ENCODE measurements at places on chromosomes 5 and 9.

- DNase-seq, result no peak
Measured at GRCh38 chr9:113638897-113639296, 175.4 kb downstream of the RGS3 start.

- DNase-seq, result no peak
Measured at GRCh38 chr5:112710896-112711295, 26.8 kb upstream of the APC start.

- DNase-seq, result no peak
Measured at GRCh38 chr5:98749046-98749445, 24.4 kb upstream of the RGMB start.

GRCh38 chr5:137497396-137498290 lies 1.5 kb downstream of the SPOCK1 start:
- no peak for DNase-seq

- DNase-seq, result no peak
Measured at GRCh38 chr5:66769839-66770617, 173.8 kb downstream of the MAST4 start.

- no peak for DNase-seq
Measured at GRCh38 chr5:68345171-68345570, 129.6 kb downstream of the PIK3R1 start.

GRCh38 chr5:158451203-158451992 lies 592.5 kb upstream of the CLINT1 start:
- DNase-seq, result no peak

GRCh38 chr5:171520300-171521174 lies 101.1 kb downstream of the FGF18 start:
- no peak for DNase-seq

GRCh38 chr5:96503501-96504236 lies 70.6 kb upstream of the PCSK1 start:
- no peak for DNase-seq

- no peak for DNase-seq
Measured at GRCh38 chr5:149961186-149961685, 678 bp downstream of the SLC26A2 start.

DNA sequence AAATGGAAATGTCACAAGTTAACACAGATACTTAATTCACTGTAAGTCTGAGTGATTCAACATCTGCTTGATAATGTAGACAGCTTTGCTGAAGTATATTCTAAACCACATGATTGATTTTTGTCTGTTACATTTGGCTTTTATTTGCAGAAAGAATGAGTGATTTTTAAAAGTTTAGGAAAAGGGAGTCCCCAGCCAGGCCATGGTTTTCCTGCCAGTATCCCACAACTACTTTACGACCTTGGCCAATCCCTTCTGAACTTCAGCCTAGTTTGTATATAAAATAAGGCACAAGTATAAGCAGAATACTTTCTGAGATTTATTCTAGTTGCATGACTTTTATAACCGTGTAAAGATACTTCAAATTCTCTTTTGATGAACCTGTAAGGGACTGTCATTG lies 27.1 kb downstream of the WDR36 start:
- no peak for DNase-seq

DNA sequence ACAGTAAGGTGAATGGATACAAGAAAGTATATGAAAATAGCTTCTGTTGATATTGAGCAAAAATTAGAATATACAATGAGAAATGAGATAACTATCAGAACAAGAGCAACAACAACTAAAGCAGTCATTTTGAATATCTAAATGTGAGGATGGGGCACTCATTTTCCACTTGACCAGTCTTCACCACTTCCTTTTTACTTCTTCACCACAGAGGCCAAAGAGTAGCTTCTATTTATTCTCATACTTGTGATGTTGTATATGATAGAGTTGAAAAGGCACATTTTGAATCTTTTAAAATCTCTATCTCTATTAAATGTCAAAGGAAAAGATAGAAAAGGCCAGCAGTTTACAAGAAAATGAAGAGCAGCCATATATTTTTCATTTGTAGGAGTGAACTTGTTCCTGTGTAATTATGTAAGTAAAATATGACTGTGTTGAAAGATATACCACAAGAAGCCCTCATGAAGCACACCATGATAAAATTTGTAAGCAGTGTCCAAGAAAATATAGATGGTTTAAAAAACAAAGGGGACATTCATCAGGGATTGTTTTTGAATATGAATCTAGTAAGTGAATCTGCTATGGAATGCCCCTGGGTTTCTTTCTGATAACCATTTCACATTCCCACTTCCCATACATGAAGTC lies 39.2 kb downstream of the ADAMTS19 start:
- no peak for DNase-seq

- no peak for DNase-seq
Measured at GRCh38 chr5:8615142-8615858, 746.4 kb downstream of the MTRR start.

- no peak for DNase-seq
Measured at GRCh38 chr5:107743373-107744000, 72.8 kb upstream of the EFNA5 start.

DNA sequence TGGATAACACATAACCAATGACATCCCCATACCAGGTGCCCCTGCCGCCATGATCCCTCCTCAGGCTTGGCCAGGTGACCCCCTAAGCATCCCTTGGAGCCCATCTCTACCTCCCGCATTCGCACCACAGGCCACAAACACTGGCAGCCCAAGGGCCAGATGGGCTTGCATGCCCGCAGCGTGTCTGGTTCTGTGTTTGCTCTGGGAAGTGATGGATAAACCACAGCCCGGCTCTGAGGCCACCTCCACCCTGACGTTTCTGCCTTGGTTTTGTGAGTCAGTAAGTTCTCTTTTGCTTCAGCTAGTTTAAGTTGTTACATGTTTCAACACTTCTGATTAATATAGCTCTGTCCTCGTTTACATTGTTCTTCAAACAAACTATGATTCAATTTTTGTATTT lies 172.4 kb upstream of the PHYKPL start:
- DNase-seq, result no peak

GRCh38 chr5:82544004-82544403 lies 265.9 kb upstream of the RPS23 start:
- no peak for DNase-seq

- no peak for DNase-seq
Measured at GRCh38 chr9:21744320-21744719, 58.1 kb upstream of the MTAP start.

GRCh38 chr5:150347003-150347402 lies 10.5 kb upstream of the TCOF1 start:
- DNase-seq, result no peak

DNA sequence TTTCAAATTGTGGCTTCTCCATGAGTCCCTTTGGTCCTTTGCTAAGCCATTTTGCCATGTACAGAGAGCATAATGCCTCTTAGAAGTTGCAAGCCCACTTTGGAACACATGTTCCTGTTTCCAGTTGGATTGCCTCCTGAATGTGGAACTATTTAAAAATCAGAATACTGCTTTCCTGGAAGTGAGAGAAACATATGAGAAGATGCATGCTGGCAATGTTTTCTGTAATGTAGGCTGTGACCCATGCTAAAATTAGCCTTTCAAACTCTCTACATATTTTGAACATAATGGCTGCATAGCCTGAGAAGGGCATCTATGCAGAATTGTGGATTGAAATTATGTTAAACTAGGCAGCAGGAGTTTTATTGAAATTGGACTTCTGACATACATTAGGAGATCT lies 175.5 kb upstream of the PAPPA start:
- no peak for DNase-seq

GRCh38 chr9:70142101-70142500 lies 98.5 kb downstream of the MAMDC2 start:
- no peak for DNase-seq

GRCh38 chr9:27518809-27519208 lies 5.3 kb upstream of the IFNK start:
- no peak for DNase-seq

- DNase-seq, result no peak
Measured at GRCh38 chr9:134681061-134681661, 39.6 kb downstream of the COL5A1 start.

DNA sequence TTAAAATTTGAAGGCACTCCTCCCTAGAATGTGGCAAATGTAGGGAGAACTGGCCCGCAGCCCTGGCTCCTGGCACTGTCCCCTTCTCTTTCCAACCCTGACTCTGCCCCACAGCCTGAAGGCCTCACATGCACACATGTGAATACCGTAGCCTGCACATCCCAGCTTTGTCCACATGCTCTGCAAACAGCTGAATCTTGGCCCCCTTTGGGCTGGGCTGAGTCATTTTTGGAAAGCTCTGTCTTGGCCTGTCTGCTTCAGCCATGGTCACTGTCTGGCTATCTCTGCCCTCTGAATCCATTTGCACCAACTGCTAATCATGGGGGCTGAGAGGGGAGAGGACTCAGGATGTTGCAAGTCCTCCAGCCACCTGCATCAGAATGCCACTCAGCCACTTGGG lies 22.1 kb upstream of the GALNT10 start:
- DNase-seq, result no peak

- no peak for DNase-seq
Measured at GRCh38 chr5:29162297-29162696, 2031.2 kb upstream of the CDH6 start.

DNA sequence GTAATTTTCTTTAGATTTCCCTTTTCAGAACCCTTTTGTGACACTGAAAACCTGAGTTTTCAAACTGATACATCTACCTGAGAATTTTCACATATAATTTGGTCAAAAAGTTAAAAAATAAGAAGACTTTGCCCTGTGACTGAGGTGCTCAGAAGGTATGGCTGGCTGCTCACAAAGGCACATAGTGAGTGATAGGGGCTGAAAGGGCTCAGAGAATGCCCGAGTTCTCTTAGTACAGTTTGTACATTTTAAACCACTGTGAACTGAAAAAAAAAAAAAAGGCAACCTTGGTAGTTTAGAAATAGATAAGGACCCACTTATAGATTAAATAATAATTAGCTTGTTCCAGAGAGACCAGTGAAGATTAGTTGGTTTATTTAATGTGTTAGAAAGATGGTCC lies 18.1 kb upstream of the PSAT1 start:
- DNase-seq, result no peak

DNA sequence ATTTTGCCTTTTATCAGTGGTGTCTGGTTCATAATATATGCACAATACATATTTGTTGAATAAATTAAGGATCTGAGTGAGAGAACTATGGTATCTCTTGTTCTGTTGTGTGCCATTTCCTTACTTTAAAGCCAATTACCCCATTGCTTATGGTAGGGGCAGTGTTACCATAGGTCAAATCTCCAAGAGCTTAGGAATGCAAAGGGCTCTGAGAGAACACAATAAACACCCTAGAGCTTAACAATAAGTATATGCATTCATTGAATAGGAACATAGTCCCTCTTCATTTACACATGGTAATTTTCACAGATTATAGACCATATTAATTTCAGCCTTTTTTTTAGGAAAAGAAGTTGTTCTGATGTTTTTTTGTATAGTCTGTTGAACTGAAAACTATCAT lies 112.2 kb downstream of the MCTP1 start:
- DNase-seq, result no peak

DNA sequence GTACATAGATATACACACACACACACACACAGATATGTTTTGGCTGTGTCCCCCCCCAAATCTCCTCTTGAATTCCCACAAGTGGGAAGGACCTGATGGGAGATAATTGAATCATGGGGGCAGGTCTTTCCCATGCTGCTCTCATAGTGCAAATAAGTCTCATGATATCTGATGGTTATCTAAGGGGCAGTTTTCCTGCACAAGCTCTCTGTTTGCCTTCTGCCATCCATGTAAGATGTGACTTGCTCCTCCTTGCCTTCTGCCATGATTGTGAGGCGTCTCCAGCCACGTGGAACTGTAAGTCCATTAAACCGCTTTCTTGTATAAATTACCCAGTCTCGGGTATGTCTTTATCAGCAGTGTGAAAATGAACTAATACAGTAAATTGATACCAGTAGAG lies 15.9 kb upstream of the ALDOB start:
- DNase-seq, result no peak

DNA sequence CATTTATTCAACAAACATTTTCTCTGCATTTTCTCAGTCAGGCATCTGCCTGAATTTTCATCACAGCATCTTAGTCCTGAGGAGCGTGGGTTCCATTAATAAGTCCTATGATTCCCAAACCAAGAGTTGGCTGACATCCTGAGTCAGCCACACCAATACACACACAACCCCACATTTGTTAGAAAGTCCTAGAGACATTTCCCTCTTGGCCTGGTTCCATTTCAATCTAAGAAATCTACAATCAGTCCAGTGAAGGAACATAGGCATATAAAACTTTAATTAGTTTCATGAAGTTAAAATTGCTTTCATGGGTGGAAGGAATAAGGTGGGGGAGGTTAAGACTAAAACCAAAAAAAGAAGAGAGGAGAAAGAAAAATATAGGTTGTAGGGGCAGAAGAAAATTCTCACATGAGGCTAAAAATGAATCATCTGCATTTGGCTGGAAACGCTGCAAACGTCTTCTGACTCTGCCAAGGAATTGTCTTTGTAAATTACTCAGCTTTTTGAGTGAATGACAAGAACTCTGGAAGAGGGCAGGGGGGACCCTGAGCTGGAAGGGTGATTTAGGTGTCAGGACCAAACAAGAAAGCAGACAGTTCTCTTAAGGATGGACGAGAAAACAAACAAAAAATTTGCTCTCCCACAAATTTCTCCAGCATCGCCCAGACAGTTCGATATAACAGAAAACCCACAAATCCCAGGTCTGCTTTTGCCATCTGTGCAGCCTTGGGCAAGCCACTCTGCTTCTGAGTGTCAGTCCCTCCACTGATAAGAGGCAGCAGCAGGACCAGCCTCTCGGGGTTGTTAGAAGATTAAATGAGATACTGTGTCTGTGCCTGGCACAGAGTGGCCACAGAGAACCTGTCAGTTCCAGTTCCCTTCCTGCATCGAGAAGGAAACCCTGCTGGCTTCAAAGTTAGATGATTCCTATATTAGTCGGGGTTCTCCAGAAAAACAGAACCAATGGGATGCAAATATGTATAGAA lies 289.7 kb downstream of the CDK5RAP2 start:
- DNase-seq, result no peak

GRCh38 chr5:164475339-164475977 lies 970.0 kb downstream of the MAT2B start:
- no peak for DNase-seq

- no peak for DNase-seq
Measured at GRCh38 chr5:175508896-175509295, 30.5 kb downstream of the SFXN1 start.

- DNase-seq, result no peak
Measured at GRCh38 chr5:36526537-36526936, 79.9 kb upstream of the SLC1A3 start.

DNA sequence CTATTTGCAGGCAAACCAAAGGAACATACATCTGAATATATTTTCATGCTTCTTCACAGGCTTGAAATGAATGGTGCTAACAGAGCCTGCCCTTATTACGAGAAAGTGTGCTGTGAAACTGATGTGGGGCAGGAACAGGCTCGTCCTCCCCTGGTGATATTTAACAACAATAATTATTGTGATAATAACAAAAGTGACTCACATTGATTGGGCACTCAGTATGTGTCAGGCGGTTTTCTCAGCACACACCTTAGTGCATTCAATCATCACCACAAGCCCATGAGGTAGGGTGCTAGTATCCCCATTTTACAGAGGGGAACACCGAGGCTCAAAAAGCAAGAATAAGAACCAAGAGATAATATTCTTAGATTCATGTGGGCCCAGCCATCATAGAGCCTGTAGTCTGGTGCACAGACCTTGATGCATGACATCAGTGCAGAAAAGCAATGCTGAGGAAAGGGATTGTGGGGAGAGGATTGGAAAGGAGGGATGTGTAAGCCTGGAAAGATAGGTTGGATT lies 18.1 kb upstream of the BOD1 start:
- no peak for DNase-seq

- no peak for DNase-seq
Measured at GRCh38 chr5:25891691-25892090, 1146.7 kb downstream of the CDH9 start.

- DNase-seq, result no peak
Measured at GRCh38 chr5:170297589-170298462, at the start of gene LCP2. TSS of gene LCP2 (minus strand) at chr5:170297777. CDS start at chr5:170297611, 166 bp downstream.

GRCh38 chr5:31027721-31028120 lies 165.8 kb upstream of the CDH6 start:
- DNase-seq, result no peak
